NCI-H1436 (cell line): ENCODE measurements at places on chromosomes 3 and 15.
A peak's percentile ranks its signal among the peaks of the same experiment; 100 is the strongest.

- DNase-seq = no peak
Measured at GRCh38 chr15:31824024-31824423, 206.3 kb upstream of the CHRNA7 start.

GRCh38 chr3:111802163-111802625, 56.9 kb upstream of the PHLDB2 start:
- no peak for DNase-seq

DNA sequence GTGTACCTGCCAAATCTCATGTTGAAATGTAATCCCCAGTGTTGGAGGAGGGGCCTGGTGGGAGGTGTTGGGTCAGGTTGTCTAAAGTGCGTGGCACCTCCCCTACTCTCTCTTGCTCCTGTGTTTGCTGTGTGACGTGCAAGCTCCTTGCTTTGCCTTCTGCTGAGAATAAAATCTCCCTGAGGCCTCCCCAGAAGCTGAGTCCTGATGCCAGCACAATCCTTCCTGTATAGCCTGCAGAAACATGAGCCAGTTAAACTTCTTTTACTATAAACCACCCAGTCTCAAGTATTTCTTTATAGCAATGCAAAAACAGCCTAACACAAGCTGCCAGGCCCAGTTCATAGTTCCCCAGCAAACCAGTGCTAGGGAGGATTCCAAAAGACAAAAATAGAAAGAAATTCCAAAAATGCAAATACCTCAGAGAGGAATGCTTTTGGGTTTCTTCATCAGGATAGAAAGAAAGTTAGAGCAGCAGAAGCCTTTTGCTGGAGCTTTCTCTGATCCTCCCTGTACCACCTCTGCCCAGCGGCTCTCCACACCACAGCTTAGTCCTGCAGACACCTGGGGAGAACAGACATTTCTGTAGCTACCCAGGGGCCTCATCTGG, 25.9 kb upstream of the CDV3 start:
- DNase-seq = peak; percentile 49

DNA sequence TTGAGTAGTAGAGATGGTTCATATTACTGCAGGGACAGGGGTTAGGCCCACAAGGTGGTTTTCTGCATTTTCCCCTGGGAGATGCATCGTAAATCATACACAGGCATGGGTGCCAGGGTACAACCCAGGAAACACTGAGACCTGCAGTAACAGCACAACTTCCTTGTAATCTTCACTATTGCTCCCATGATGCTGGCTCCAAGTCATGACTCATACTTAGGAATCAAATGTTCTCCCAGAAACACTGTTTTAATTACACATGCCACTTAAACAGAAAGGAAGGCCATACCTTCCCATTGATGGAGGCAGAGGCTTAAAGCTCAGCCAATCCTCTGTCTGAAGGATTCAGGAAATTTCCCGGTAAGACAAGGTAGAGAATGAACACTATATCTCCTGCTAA, 106.5 kb downstream of the ERC2 start:
- DNase-seq = no peak

DNA sequence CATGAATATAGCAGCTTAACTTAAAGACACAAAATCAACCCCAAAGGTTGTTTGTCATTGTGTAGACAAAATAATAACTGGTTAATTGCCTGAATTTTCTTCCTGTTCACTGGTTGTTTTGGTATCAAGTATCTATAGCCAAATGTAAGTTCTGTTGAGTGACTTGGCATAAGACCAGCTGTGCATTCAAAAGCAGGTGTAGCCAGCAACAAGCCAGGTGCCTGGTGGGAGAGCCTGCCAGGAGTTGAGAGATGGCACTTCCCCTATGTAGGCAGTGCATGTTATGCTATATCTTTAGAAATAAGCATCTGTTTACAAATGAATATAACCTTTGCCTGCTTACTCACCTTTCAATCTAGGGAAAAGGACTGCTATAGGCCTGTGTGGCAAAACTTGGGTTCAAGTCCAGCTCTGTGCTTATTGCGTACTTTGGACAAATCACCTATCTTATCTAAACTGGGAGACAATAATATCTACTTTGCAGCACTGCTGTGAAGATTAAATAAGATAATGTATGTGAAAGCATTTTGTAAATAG, 84.9 kb upstream of the TBL1XR1 start:
- DNase-seq = peak; percentile 94

- no peak for DNase-seq
Measured at GRCh38 chr15:40929660-40930429, 705 bp downstream of the DLL4 start.

DNA sequence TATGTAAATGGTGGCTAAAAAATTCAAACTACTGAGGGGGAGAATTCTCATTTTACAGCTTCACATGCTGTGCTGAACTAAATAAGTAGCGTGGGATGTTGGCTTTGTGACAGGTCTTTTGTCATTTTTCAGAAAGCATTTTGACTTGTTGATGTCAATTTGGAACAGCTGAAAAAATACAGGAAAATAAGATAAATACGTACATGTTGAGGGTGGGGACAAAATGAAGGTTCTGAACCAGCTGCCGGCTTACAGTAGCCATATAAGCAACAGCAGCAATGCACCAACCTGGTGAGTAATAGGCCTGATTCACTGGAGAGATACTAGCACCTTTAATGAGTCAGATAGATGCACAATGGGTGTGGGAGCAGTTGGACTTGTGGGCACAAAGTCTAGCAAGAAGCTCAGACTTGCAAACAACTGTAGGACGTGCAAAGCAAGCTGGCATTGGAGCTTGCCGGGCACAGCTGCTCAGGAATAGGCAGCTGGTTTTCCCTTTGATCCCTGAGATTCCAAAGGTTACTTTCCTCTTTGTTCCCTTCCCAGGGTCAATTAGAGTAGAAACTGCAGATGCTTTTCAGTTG, 12.9 kb downstream of the B3GNT5 start:
- DNase-seq = no peak

DNA sequence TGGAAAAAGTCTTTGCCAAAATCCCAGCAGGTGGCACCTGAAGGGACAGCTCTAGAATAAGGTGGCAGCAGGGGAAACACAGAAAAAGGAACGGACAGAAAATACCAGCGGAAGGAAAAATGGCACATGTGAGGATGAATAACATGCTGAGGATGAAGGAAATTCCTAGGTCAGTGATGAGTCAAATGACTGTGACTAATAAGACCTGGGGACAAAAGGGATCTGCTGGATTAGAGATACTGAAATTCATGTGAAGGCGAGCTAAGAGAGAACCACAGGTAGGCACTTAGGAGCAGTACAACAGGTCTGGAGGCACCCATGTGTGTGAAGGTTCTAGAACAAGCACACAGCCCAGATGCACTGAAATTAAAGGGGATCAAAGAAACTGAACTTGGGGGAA, 482.5 kb downstream of the FOXP1 start:
- no peak for DNase-seq

GRCh38 chr15:90075420-90076289, 26.6 kb downstream of the IDH2 start:
- no peak for DNase-seq

DNA sequence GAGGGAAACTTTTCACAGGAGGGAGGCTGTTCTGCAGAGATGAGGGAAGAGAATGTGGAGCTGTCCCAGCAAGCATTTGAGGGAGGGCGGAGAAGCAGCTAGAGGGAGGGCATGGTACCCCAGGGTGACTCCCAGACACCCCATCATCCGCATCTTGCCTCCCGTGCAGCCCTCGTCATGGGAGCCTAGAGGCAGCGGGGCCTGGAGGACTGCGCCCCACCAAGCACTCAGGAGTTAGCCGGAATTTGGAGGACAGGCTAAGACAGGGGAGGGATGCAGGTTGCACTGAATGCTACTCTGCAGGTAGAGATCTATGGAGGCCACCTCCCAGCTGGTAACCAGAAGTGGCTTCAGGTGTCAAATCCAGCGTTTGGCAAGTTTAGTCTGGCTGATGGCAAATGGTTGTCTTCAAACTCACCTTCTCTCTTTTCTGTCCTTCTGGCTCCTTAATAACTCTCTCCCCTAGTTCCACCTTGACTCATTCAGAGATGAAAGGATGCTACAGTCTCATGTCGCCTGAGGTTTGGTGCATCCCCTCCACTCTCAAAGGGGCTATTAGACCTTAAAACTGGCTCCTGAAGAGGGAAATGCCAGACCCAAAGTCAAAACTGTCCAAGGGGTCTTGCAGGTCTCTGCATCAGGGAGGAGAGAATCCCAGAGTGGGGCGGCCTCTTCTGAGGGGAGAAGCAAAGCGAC, 155.9 kb upstream of the TLE3 start:
- no peak for DNase-seq

GRCh38 chr3:24450160-24450907, 44.3 kb downstream of the THRB start:
- DNase-seq = no peak

- no peak for DNase-seq
Measured at GRCh38 chr3:100891033-100891432, 102.2 kb downstream of the ABI3BP start.

- DNase-seq = no peak
Measured at GRCh38 chr3:49422379-49423248, at the start of gene AMT. AMT (minus strand) TSS chr3:49422473; CDS start chr3:49422450, 23 bp downstream.

DNA sequence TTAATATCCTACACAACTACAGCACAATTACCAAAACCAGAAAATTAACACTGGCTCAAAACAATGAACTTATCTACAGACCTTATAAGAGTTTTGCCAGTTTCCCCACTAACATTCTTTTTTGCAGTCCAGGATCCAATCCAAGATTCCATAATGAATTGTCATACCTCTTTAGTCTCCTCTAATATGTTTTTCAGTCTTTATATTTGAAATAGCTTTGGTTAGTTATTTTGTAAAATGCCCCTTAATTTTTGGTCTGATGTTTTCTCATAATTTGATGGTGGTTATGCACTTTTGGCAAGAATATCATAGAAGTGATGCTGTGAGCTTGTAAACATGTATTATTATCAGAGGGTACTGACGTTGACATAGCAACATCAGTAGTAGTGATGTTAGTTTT, 124.3 kb downstream of the ISL2 start:
- DNase-seq = no peak

- no peak for DNase-seq
Measured at GRCh38 chr3:122019493-122019892, 2.6 kb downstream of the ILDR1 start.

DNA sequence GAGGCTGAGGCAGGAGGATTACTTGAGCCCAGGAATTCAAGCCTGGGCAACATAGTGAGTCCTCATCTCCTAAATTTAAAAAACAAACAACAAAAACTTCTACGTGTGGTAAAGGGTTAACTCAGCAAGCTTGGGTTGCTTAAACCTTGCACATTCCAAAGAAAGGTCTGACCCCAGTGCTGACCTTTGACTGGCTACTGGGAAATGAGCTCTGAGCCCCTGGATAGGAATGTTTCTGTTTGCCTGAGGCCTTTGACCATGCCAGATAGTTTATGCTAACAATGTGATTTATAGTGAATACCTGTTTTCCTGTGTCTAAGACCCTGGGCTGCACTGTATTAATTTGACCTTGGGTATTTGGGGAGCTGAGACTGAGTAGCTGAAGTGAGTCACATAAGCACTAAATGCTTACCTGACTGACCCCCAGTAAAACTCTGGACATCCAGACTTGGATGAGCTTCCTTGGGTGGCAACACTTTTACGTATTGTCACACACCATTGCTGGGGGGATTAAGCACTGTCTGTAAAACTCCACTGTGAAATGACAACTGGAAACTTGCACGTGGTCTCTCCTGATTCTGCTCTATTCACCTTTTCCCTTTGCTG, 20.7 kb downstream of the TCAIM start:
- DNase-seq = no peak

- no peak for DNase-seq
Measured at GRCh38 chr15:98543237-98543636, 105.1 kb upstream of the IGF1R start.

- DNase-seq = no peak
Measured at GRCh38 chr3:110193074-110193473, 855.7 kb upstream of the DPPA4 start.

- no peak for DNase-seq
Measured at GRCh38 chr15:100931143-100931890, 12.2 kb downstream of the LRRK1 start.

- DNase-seq = peak; percentile 6
Measured at GRCh38 chr3:173993299-173993698, 595.8 kb downstream of the NLGN1 start.

GRCh38 chr3:59127071-59127470, 77.2 kb upstream of the CFAP20DC start:
- DNase-seq = no peak

- no peak for DNase-seq
Measured at GRCh38 chr3:51873876-51874275, 1.5 kb downstream of the IQCF5 start.

DNA sequence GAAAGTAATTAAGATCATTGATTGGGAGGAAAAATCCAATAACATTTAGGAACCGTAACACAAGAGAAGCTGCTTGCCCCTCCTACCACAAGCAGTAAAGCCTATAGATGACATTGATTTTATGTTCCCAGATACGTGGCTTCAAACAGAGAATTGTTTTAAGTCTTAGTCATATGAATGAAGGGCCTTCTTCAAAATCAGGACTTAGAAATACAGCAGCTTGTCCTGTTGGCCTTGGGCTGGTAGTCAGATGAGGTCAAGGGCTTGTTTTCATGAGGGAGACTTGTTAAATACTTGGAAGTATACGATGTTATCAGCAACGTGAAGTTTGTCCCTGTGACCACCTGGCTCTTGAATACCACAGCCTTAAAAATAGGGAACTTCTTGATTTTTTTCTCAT, 114.4 kb downstream of the VGLL4 start:
- no peak for DNase-seq

- no peak for DNase-seq
Measured at GRCh38 chr15:64816452-64816851, 9.0 kb downstream of the PIF1 start.

- no peak for DNase-seq
Measured at GRCh38 chr3:46659285-46659684, 34.2 kb downstream of the ALS2CL start.

DNA sequence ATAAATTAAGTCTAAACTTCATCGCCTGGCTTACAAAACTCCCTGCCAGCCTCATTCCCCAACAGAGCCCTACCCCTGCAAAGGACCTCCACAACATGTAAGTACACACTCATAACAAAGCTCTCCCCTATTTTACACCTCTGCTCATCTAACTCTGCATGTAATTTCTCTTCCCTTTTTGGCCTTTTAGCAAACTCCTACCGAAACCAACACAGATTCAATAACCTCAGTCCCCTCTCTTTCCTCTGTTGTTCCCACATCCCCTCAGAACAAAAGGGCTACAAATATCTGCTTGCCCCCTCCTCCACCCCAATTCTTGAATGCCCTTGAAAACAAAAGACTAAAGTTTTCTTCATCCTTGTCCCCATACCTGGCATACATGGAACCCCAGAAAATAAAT, 662 bp downstream of the UBL7 start:
- no peak for DNase-seq

GRCh38 chr3:124838963-124839362, 48.2 kb downstream of the ITGB5 start:
- no peak for DNase-seq

GRCh38 chr3:143330296-143330868, 210.8 kb downstream of the CHST2 start:
- no peak for DNase-seq

DNA sequence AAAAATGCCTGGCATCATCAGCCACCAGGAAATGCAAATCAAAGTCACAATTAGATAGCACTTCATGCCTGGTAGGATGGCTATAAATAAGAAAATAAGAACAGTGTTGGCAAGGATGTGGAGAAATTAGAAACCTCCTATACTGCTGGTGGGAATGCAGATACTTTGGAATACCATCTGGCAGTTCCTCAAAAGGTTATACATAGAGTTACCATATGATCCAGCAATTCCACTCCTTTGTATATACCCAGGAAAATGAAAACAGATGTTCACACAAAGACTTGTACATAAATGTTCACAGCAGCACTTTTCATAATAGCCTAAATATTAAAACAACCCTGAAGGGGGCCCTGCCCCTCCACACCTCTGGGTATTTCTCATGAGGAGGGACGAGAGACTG, 13.7 kb downstream of the ACSBG1 start:
- no peak for DNase-seq

GRCh38 chr15:91055548-91056331, 33.3 kb upstream of the VPS33B start:
- DNase-seq = peak; percentile 44
